ENCODE measurements at places on chromosomes 6 and 20.
A peak's percentile ranks its signal among the peaks of the same experiment; 100 is the strongest.

GRCh38 chr6:134814076-134814695 is 135.7 kb downstream of the ALDH8A1 start:
- no peak for DNase-seq

DNA sequence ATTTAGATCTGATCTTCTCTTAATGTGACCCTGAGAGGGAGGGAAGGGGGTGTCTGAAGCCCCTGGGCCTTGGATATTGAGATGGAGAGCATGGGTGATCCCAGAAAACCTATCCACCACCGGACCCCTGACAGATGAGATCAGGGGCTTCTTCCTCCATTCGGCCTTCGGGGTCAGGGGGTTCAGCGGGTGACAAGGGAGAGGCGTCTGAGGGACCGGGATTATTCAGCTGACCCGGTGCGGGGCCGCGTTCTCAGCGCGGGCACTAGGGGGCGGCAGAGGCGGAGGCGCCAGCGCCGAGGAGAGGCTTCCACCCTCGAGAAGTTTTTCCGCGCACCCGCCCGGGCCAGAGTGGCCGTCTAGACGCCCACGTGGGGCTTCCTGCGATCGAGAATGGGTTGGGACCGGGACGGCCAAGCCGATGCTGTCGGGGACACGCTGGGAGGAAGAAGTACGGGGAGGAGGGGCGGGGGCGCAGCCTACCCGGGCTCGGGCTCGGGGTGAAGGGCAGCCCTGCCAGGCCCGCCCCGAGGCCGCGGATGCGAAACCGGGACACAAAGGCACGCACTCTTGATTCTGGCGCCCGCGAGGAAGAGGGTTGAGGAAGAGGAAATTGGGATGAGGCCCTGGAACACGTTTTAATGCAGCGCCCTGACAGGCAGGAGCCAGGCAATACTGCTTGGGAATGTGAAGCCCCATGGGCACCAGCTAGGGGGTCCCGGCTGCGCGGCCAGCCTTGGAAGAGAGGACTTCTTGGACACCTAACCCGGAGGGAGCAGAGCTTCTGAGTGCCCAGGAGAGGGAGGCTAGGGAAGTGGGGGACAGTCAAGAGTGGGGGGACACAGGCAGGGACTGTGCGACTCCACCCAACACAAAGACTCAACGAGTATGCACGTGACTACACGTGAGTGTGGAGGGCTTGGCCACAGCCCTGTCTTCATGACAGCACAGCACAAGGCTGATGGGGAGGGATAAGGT is 30.6 kb downstream of the COL11A2 start:
- no peak for DNase-seq

- DNase-seq, result no peak
These were observed 8.4 kb upstream of the EEF1E1 start for GRCh38 chr6:8110725-8111124.

DNA sequence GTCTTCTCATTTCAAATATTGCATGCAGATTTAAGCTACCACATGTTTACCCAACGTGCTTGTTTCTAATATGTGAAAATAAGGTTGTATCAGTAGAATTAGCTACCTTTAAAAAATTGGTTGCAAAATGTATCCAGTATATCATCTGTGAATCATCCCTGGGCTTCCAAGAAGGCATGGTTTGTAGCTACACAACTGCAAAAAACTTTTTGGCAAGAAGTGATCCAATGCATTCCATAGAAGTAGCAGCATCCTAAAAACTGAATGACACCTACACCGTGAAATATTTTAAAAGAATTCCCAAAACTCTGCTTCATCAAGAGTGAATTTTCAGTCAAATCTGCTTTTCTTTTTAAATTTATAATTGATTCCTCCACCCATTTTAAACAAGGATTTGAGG is 89.1 kb downstream of the AIG1 start:
- no peak for DNase-seq

GRCh38 chr6:6856538-6857523 is 250.9 kb upstream of the RREB1 start:
- no peak for DNase-seq

DNA sequence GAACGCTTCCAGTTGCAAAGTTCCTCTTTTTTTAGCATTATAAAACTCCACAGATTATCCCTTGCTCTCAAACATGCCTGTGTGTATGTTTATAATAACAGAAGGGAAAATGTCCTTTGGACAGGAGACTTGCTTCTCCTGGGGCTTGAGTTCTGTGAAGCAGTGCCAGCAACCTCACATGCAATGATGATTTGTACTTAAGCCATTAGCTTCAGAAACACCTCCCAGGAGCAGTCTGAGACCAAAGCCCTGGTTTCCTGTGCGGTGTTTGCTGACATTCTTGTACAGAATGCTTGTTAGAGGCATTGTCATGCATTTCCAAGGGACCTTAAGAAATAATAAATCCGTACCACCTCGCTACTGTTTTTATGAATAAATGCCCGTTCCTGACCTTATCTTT is 752.8 kb downstream of the CBLN4 start:
- DNase-seq, result no peak

DNA sequence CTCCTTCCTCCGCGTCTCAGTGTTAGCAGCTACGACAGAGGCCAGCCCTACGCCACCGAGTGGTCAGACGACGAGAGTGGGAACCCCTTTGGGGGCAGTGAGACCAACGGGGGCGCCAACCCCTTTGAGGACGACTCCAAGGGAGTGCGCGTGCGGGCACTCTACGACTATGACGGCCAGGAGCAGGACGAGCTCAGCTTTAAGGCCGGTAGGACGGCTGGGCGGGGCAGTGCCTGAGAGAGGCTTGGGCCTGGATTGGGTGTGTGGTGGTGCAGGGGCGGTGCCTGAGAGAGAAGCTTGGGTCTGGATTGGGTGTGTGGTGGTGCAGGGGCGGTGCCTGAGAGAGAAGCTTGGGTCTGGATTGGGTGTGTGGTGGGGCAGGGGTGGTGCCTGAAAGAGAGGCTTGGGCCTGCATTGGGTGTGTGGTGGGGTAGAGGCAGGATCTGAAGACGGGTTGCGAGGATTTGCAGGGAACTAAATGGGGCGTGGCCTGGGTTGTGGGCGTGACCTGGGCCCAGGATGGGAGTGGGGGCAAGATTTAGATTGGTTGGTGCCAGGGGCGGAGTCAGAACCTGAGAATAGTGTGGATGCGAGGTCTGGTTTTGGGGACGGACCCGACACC is 24.4 kb downstream of the SPDEF start:
- DNase-seq, result peak; percentile 37

- no peak for DNase-seq
These were observed 178.8 kb upstream of the AKAP12 start for GRCh38 chr6:151060766-151061531.

GRCh38 chr6:37507690-37508421 is 8.2 kb upstream of the CCDC167 start:
- DNase-seq, result no peak

DNA sequence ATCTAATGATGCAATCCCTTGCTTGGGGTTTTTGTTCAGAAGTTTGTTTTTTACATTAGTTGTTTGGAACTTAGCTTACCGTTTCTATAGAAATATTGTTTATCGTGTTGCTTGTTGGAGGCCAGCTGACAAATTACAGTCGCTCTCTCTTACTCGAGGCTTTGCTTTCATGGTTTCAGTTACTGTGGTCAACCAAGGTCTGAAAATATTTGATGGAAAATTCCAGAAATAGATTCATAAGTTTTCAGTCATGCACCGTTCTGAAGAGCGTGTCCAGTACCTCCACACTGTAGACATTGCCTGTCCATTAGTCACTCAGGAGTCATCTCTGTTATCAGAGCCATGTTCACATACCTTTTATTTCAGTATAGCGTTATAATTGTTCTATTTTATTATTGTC is 47.9 kb downstream of the DEK start:
- no peak for DNase-seq

GRCh38 chr6:33820784-33821520 is 17.1 kb upstream of the MLN start:
- no peak for DNase-seq

DNA sequence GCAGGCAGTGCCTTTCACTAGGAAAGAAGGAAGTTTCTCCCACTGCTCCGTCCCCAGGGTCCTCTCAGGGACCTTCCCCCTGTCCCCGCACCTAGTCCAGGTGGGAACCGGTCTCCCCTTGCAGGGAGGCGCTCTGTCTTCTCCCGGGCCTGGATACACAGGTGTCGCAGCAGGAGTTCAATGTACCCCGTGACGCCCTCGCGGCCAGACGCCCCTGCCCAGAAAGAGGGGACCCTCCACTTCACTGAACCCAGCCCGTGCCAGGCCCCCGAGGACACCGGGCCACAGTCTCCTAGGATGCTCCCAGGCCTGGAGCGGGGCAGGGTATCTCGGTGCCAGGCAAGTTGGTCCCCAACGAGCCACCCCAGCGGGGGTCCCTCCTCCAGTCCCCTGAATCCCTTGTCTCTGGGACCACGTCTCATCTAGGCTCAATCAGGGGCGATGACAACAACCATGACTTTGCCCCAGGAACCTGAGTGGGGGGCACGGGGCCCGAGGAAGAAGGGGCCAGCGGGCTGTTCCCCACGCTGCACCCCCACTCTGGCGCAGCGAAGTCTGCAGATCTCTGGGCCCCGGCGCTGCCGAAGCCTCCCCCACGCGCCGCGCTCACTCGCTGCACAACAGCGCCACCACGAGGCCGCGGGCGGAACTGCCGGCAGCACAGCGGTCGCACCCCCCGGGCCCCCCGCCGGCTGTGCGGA is 103.0 kb downstream of the EDN3 start:
- peak; percentile 3 for DNase-seq

DNA sequence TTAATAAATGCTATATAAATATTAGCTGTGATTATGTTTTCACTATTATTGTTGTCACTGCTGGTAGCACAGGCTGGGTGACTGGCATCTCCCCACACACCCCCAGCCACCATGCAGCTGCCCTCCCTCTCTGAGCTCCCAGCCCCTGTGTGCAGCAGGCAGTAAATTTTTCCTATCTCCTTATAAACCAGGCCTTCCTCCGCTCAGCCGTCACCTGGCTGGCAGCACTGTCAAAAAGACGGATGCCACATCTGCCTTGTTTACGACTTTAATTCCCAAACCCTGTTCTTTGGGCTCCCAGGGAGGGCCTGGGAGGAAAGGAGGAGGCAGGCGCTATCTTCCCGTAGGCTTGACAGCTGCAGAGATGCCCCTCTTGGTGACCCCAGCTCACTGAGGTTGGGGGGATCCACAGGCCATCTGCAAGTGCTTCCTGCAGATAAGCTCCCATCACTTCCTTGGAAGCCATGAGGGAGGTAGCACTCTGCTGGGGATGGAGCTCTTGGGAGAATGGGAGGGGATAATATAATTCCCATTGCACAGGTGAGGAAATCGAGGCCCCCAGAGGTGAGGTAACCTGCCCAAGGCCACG is 94.5 kb downstream of the GRM4 start:
- no peak for DNase-seq

- no peak for DNase-seq
These were observed 48.5 kb downstream of the PTPRK start for GRCh38 chr6:128471907-128472306.

- DNase-seq, result no peak
These were observed 284.9 kb upstream of the TBX18 start for GRCh38 chr6:85049282-85049681.

DNA sequence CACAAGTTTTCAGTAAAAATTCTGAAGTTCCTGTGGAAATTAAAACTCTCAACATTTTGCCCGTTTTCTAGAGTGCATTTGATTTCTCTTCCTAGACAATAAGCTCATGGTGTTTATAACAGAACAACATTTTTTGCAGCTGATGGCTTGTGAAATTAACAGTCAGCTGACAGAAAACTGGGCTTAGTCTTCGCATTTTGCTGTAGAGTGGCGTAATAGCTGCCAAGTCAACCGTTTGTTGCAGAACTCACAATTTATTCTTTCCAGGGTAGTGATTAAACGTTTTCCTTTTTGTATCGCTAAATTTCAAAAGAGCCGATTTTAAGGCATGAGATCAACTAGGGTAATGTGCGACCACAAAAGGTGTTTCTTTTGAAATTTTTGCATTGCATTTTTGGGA is 1.4 kb downstream of the SPO11 start:
- DNase-seq, result no peak

DNA sequence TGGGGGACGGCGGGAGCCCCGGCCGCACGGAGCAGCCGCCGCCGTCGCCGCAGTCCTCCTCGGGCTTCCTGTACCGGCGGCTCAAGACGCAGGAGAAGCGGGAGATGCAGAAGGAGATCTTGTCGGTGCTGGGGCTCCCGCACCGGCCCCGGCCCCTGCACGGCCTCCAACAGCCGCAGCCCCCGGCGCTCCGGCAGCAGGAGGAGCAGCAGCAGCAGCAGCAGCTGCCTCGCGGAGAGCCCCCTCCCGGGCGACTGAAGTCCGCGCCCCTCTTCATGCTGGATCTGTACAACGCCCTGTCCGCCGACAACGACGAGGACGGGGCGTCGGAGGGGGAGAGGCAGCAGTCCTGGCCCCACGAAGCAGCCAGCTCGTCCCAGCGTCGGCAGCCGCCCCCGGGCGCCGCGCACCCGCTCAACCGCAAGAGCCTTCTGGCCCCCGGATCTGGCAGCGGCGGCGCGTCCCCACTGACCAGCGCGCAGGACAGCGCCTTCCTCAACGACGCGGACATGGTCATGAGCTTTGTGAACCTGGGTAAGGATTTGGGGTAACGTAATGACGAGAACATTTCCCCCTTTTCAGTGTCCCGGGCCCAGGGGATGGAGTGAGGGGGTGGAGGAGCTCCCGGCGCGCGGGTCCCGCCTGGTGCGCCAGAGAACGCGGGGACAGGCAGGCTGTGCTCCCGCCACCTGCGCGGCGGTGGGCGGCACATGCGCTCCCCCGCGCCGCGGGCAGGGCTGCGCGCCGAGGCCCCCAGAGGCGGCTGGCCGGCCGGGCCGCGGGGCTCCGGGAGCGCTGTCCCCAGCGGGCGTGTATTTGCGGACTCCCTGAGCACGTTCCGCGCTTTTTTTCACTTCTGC is 1.4 kb downstream of the BMP6 start:
- peak; percentile 2 for DNase-seq

DNA sequence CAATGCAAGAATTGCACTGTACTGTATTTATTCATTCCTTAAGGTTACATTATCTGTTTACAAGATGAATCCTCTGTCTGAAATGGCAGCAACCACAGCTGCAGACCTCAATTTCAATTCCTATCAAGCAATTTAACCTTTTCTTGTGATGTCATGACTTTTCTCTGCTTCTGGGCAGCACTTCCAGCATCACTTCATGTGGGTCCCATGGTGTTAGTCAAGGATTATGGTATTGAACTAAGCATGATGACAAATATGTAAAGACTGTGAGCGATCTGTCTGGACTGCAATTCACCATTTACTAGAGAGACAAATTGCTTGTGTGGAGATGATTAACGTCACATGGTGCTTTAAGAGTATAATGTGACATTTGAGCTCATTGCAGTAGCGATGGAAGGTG is 90.5 kb upstream of the CCN2 start:
- no peak for DNase-seq

DNA sequence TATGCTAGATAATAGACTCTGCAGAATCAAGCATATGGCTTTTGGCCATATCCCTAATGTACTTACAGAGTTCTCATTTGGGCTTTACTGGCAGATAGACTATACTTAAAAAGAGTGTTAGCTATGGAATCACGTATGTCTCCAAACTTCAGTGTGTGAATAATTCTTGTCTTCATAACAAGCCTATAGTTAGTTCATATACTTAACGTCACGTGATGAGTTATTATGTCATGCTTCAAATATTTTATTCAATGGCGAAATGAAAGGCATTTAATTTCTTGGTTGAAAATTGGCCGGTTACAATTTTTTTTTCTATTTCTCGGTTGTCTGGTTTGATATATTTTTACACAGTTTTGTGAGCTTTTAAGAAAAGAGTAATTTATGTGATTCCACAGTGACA is 62.7 kb downstream of the MEI4 start:
- DNase-seq, result no peak

GRCh38 chr20:4637081-4637797 is 84.5 kb upstream of the PRND start:
- DNase-seq, result no peak

GRCh38 chr6:113331021-113331420 is 526.1 kb upstream of the MARCKS start:
- DNase-seq, result no peak

All from substantia nigra (tissue), 51 donors.